ENCODE measurements at places on chromosomes 13 and 19.
A peak's percentile ranks its signal among the peaks of the same experiment; 100 is the strongest.

GRCh38 chr13:26538363-26539317 is 18.8 kb upstream of the WASF3 start:
- DNase-seq: no peak

DNA sequence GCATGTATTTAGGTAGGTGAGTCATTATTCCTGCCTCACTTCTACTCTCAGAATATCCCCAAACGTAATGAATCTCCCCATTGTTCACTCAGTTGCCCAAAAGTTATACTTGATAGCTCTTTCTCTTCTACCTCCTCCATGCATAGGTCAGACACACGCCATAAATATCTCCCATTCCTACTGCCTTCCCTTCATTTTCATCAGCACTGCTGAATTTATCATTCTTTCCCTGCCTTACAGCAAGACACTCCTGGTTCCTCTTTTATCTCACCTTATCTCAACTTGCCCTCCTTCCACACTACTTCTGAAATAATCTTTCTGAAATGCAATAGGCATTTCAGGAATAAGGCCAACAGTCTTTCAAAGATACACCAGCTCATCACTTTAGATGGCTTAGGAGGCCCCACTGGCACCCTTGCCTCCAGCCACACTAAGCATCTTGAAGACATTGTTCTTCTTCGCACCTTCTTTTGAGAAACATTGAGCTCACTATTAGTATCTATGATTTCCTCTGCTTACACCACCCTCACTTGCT is 333.9 kb downstream of the MYO16 start:
- no peak for DNase-seq

DNA sequence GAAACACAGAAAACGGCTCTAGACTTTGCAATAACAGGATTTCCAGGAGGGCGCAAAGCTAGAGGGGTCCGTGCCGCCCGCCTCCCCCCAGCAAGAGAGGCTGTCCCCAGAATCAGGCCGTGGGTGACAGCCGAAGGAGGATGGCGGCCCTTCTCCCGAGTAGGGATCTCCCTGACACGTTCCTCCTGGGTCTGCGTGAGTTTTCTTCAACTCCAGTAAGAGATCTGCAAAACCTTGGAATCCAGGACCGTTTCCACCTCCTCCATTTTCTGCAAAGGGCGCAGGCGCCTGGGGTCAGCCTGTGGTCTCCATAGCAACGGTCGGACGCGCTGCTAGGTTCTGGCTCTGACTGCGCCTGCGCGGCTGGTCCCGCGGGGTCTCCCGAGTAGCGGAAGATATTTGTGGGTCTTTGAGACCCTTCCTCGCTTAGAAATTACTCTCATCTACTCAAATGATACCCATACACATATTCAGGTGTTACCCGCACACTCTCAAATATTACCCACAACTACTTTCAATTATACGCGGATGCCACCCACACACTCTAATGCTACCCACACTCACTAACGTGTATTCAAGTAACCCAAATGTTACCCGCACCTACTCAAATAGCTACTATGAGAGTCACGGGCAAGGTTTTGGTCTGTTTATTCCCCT is 2.1 kb downstream of the PNMA8C start:
- no peak for DNase-seq

- DNase-seq: peak; percentile 34
These were observed 1.2 kb upstream of the PLEKHG2 start for GRCh38 chr19:39411081-39411831.

DNA sequence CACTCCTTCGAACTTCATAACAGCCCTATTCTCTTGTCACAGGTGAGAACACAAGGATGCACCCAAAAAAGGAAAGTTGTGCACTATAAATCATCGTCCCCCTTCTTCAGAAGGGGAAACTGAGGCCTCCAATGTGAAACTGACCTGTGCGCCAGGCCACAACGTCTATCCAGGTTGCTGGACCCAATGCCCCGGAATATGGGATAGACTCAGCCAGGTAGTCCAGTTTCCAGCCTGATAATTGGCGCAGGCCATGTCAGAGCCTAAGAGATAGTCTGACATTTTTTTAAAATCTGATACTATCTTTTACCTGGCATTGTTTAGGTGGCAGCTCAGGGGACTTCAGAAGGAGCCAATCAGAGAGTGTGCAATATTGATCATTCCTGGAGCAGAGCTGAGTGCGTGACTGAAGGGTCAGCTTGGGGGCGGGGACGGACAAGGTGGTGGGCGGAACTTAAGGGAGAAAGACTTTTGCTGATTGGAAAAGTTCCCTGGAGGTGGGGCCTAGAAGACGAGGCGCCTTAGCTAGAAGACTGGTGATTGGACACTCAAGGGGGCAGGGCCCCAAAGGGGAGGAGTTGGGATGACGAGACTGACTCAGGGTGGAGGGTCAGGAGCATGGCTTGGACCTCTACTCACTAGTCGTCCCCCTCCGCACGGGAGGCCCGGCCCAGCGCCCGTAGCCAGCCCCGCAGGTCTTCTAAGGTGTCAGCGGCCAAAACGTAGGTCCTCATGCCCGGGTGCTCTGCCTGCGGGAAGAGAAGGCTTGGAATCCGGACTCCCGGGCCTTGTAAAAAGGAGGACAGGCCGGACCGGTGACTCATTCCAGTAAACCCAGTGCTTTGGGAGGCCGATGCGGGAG is 8.5 kb downstream of the PLEKHA4 start:
- no peak for DNase-seq

Data from stimulated activated CD4-positive, alpha-beta T cell treated with anti-CD3 and anti-CD28 coated beads, Interleukin-1b, Interleukin-23, amount 100 ng/mL, for 1 hour (primary cell).